ENCODE measurements at places on chromosomes 7 and 10. TPM values are rescaled to one million over a fixed set of nuclear protein-coding genes. Genes with fewer than 3 reads are reported as not detected.

ERVW-1 gene
- not detected for total RNA-seq

NFE2L3 gene
- 29.1 TPM for total RNA-seq

DNA sequence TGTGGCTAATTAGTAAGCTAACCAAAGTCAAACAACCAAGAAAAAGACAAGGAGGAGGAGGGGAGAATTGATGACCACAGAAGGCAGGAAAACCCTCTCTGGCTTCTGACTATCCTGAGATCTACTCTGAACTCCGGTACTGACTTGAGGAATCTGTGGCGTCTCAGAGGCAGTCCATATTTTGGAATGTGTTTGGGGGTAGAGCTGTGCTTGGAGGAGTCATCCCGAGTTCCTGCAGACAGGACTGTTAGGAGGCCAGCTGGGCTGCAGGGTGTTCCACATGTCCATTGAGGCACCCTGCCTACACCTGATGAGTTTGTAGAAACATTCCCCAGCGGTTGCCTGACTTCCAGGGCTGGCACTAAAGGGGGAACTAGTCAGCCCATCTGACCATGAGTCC lies 91.6 kb downstream of the PLCE1 start:
- DNase-seq = no peak

DNA sequence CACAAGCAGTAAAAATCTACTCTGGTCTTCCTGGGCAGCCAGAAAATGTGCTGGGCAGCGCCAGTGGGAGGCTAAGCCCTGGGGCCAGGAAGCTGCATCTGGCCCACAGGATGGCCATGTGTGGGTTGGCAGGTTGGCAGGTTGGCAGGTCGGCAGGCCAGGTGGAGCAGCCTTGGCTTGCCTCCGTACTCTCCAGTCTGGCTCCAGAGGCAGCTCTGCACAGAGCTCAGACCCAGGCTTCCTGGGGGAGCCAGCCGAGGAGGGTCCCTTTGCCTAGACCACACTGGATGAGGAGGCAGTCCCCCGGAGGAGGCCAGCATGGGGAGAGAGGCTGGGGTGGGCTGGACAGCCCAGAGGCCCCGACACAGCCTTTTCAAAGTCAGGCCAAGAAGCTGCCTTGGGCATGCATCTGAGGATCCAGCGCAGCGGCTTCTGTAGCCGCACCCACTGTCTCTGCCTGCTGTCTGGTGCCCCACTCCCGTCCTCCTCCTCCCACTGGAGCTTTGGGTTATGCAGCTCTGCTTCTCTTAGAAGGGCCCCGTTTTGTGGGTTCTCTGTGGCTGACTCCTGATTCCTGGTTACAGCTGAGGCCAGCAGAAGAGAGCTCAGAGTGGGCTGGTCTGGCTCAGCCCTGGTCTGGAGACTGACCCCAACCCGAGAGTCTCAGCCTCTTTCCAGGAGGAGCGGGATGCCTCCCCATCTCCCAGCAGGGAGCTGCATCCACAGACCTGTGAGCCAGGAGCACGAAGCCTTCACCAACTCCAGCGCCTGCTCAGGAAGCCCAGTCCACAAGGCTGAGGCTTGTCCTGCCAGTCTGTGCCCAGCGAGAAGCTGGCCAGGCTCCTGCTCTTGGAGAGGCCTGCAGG lies 44.6 kb downstream of the CFAP46 start:
- DNase-seq = peak; percentile 45

DNA sequence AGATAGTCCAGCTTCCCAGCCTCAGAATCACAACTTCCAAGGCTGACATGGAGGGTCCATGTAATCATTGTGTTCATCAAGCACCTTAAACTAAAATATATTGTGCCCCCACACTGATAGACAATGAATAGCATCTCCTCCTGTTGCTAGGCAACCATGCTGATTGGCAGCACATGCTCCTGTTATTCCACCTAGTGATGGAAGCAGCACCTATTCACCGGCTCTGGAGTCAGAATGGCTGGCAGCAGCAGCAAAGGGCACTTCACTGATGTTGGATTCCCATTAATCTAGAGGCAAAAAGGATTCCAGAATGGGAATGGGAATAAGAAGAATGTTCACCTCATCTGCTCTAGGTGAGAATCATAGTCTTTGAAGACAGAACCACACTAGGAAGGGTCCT lies 55.0 kb downstream of the RELN start:
- no peak for DNase-seq

DNA sequence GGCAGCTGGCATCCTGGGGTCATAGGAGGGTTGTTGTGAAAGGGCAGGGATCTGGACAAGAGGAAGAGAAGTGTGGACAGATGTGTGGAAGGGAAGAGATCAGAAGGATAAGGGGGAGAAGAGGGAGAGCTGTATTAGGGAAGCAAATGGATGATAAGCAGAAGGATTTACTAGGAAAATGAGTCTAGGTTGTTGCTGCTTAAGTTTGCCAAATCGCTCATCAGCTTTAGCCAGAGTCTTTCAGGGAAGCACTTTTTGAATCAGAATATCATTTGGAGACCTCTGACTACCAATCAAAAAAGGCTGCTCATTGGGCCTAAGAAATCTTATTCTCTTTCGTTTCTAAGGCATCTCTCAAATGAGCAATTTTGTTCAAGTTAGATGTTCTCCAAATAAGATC lies 2.6 kb upstream of the CSGALNACT2 start:
- DNase-seq = no peak

GRCh38 chr7:33130184-33130583 lies 820 bp downstream of the BBS9 start:
- DNase-seq = no peak

DNA sequence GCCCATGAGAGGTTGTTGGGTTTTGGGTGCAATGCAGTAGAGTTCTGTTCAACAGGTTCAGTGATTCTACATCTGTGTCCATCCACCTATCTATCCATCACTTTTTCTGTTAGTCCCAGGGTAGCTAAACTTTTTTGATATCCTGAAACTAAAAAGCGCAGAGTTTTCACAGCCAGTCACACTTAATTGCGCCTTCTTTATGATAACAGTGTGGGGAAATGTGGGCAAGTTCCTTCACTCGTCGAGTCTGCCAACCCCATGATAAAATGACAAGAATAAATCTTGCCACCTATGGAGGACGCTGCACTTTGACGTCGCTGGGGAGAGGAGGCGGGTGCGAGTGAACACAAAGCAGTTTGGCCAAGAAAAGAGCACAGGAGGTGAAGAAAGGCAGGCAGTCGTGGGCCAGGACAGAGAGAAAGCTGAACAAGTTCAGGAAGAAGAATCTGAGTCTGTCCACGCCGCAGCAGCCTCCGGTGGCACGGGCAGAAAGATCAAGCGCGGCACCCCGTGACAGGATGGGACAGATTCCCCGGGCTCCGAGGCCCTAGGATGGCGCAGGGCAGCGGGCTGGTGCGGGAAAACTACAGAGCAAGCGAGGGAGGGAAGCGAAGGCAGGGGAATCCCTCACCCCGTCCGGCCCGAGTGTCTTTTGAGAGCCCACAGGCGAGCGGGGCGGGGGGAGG lies 9.2 kb downstream of the SP8 start:
- no peak for DNase-seq

Measured in natural killer cell treated with Interleukin-12 subunit alpha and Interleukin-12 subunit beta and Interleukin-15 and Interleukin-18, amount 100 ng/mL, for 72 hours (primary cell).